ENCODE measurements at places on chromosomes 5 and 9.

DNA sequence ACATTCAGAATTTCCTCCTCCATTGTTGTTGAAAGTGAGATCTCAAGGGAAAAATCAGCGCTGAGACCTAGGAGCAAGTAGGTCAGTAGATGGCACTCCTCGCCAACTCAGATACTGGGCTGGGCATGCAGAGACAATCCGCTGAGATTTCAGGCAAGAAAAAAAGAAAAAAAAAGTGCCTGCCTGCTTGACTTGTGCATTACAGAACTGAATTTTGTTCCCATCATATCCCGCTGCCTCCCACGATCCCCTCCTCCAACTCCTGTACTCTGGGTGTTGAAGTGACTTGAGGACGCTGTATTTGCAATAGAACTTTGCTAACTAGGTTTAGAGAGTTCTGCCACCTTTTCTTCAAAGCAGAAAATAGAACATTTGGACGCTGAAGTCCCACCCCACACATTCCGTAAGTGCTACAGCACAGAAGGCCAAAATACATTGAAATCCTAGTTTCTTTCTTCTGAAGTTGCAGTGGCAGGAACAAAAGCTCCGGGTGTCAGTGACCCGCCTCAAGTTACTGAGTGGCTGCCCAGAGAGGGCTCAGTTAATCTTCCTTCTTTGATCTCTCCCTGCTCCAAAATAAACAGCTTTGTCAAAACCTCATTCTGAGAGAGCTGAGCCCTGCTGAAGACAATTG lies 265.8 kb downstream of the MLLT3 start:
- DNase-seq = peak; percentile 78

- peak; percentile 20 for DNase-seq
Measured at GRCh38 chr5:133746834-133747233, 134.5 kb upstream of the FSTL4 start.

DNA sequence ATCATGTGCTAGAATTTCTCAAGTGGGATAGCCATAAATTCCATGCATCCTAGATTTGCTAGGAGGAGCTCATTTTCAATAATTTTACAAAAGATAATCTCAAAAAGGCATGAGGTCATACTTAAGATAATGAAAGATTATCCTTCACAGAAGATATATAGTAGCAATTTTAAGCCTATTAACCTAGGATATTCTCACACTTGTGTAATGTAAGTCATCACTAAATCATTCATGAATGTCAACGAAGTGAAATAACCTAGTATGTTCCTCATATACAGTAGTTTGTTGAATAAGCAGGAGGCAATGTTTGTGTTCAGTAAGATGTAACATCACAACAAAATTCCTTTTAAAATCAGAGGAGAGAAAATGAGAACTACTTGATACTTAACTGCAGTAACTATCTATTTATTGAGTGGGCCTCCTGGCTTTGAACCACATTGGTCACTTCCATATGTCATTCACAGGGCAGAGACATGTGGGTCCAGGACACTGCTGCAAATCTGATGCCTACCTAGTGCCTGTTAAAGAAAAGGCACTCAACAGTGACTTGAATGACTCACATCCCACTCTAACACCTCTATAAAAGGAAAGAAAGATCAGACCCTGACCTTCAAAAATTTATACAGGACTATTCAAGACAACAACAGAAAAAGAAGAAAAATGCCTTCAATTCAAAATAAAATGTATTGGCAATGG lies 8.2 kb downstream of the LIFR start:
- DNase-seq = peak; percentile 10

DNA sequence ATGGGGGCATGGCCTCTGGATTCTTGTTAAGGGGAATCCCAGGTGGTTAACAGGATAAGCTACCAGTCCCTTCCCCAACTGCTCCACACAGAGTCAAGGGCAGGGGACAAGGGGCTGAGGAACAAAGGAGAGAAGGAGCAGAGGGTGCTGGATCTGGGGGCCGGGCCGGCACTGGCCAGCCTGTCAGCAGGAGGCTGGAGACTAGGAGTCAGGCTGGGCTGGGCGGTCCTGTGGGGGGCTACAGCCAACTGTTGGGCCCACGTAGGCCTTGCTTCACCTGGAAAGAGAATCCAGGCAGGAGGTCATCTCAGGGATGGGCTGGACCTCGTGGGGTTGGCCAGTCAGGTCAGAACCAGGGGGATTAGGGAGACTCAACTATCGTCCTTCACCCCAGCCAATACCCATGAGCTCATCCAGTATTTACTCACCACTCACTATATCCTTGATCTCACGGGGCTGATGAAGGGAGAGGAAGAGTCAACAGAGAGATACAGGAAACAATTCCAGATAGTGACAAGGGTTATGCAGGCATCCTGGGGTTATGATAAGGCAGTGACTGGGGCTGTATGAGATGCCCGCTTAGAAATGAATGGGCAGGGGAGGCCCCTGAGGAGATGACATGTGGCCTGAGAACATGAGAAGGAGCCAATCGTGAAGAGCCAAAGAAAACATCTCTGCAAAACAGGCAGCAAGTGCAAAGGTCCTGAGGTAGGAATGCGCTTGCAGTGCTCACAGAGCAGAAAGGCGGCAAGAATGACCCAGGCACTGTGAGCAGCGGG lies 47.9 kb upstream of the SLC25A51 start:
- no peak for DNase-seq

DNA sequence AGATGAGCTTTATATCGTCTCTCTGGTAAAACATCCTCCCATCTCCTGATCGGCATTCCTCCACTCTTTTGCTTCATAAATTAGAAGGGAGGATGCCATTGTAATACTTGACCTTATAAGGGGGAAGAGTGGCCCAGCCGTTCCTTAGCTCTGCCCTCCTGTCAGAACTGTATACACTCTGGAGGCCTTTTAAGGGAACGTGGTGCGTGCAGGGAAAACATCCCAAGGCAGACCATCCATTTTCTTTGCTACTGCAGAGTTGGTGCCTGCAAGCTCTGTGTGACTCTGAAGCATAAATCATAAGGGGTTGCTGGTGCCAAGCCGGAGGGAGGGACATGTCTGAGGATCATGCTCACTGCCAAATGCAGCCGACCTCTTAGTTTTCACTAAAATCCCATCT lies 90.4 kb downstream of the PGM5 start:
- no peak for DNase-seq

DNA sequence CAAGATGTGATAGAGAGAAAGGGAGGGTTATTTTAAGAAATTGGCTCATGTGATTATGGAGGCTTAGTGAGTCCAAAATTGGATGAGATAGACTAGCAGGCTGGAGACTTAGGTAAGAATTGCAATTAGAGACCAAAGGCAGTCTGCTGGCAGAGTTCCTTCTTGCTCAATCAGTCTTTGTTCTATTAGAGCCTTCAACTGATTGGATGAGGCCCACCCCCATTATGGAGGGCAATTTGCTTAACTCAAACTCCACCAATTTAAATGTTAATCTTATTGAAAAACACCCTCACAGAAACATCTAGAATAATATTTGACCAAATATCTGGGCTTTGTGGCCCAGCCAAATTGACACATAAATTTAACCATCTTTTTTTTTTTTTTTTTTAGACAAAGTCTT lies 23.9 kb upstream of the TPD52L3 start:
- no peak for DNase-seq

DNA sequence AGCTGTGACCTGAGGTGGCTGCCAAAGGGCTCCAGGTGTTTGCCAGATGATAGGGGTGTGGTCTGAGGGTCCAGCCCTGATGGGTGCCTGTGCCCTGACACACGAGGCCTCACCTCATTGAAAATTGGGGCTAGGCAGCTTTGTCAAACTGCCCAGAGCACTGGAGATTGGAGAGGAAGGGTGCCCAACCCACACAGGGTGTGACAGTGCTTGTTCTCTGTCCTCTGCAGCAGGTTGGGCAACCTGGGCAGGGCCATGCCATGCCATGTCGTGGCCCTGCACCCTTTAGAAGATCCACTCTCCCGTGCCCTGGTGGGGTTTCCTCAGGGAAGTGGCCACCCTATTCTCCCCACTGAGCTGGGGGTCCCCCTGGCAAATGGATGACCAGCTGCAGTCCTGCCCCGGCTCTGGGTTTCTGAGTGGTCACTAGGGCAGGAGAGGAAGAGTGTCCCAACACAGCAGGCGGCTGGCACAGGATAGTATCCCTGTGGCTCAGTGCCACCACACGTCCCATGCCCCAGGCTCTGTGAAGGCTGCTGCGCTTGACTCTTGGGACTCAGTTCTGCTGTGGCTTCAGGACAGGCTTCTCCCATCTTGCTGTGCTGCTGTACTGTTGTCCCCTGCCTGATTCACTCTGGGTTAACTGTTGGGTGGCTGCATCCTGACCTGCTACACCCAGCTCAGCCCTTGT lies 100.8 kb upstream of the PITX1 start:
- no peak for DNase-seq

DNA sequence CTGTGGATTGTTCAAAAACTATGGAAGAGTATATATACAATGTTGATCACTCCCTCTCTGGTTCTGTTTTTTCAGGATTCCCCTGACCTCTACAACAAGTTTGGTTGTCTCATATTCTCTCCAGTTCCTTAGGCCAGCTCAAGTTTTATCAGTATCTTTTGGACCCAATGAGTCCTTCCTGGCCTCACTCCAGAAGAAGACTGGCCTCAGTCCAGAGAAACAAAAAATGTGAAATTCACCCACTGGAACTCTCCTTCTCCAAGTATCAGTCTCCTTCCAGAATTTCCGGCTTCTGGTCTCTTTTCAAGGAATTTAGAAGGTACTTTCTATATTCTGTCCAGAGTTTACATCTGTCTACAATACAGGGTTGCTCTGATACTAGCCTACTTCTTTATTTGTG lies 537.8 kb upstream of the FTMT start:
- no peak for DNase-seq

GRCh38 chr5:67578011-67578410 lies 381.4 kb upstream of the CD180 start:
- DNase-seq = peak; percentile 11

- DNase-seq = no peak
Measured at GRCh38 chr5:108975697-108976096, 228.0 kb downstream of the FER start.

DNA sequence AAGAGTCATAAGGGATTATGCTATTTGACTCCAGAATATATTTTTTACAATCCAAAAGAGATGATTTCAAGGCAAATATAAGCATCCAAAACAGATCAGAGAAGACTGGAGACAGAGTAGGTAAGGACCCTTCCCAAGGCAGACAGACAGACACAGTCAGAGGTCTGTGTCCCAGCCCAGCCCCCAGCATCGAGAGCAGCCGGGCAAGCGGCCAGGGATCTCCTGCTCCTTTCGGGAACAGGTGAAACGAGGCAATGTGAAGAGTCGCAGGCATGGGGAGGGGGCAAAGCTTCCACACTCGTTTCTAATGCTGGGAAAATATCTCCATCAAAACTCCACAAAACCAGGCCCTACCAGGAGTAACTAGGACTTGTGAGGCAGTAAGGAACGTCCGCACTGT lies 5.8 kb downstream of the PAEP start:
- DNase-seq = no peak

DNA sequence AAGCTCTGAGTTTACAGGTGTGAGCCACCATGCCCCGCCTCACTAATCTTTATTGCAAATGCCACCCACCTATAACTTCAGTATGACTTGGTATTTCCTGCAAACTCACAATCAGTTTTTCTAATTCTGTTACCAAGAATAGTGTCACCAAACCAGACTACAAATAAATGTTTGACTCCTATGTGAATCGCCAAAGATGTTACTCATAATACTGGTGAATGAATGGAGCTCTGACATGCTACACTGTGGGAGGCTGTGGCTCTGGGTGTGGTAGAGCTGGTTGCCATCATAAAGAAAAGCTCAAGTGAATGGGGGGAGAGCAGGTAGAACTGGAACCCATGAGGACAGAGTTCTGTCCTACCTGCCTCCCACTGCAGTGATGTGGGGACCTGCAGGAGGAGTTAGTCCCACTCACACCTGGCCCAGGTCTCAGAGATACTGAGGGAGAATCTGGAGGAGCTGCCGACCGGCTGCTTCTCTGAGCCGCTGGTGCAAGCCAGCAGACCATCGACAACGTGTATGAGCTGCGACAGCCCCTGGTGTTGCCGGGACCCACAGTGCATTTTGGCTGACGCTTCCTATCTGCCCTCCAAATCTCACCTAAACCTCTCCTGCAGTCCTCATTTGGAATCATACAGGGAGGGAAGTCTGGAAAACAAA lies 95.7 kb downstream of the ENTREP1 start:
- DNase-seq = no peak

DNA sequence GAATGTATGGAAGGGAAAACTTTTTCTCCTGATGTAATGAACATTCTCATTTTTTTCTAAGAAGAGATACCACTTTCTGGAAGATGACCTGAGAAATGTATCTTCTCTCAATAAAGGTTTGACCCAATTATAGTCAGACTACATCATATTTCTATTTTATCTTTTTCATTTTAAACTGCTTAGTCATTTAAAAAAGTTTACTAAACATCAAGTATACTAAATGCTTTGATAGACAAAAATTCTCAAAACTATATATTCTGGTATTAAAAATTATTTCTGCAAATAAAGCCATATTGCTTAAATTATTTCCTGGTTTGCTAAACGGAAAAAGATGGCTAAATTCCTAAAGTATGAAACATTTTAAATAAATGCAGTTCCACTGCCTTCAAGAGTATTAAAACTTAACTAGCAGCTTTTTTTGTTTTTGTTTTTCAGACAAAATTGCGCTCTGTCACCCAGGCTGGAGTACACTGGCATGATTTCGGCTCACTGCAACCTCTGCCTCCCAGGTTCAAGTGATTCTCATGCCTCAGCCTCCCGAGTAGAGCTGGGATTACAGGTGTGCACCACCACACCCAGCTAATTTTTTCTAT lies 37.1 kb downstream of the FBXW11 start:
- DNase-seq = no peak

DNA sequence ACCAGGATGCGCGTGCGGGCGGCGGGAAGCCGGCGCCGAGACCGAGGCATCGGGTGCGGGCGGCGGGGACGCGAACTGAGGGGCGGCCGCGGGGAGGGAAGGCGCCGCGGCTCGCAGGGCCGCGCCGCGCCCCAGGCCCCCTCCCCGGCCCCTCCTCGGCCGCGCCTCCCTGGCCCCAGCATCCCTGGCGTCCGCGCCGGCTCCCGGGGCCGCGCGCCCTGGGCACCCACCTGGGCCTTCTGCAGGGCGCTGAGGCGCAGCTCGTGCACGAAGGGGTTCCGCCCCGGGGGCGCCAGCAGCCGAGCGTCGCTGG lies 324 bp downstream of the LPCAT1 start:
- no peak for DNase-seq

Measured in A172 (cell line).